ENCODE measurements at places on chromosomes 11 and 22.
A peak's percentile ranks its signal among the peaks of the same experiment; 100 is the strongest.

DNA sequence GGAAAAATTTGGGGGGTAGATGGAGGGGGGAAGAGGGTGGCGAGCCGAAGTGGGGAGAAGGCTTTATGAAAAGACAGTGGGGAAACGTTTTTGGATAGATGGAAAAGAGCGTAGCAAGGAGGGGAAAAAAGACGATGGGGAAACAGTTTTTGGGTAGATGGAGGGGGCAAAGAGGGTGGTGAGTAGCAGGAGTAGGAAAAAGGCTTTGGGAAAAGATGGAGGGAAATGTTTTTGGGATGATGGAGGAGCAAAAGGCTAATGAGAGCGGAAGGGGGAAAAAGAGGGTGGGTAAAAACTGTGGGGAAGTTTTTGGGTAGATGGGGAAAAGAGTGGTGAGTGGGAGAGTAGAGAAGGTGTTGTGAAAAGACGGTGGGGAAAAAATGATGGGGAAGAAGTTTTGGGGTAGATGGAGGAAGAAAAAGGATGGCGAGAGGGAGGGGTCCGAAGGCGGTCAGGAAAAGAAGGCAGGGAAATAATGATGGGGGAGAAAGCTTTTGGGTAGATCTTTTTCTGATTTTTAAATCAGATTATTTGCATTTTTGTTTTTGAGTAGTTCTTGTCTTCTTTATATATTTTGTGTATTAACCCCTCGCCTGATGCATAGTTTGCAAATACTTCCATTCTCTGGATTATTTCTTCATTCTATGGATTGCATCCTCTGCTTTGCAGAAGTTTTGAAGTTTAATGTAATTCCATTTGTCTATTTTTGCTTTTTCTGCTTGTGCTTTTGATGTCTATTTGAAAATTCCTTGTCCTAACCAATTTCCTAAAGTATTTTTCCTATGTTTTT is 115.3 kb upstream of the SERPIND1 start:
- no peak for DNase-seq

- DNase-seq, result no peak
Measured at GRCh38 chr11:128627666-128628324, 40.4 kb upstream of the ETS1 start.

- no peak for DNase-seq
Measured at GRCh38 chr11:86594746-86595145, 77.7 kb downstream of the ME3 start.

- no peak for DNase-seq
Measured at GRCh38 chr22:36399472-36399778, 11.7 kb upstream of the MYH9 start.

GRCh38 chr22:23514322-23515038 is 65.6 kb downstream of the IGLL1 start:
- DNase-seq, result no peak

DNA sequence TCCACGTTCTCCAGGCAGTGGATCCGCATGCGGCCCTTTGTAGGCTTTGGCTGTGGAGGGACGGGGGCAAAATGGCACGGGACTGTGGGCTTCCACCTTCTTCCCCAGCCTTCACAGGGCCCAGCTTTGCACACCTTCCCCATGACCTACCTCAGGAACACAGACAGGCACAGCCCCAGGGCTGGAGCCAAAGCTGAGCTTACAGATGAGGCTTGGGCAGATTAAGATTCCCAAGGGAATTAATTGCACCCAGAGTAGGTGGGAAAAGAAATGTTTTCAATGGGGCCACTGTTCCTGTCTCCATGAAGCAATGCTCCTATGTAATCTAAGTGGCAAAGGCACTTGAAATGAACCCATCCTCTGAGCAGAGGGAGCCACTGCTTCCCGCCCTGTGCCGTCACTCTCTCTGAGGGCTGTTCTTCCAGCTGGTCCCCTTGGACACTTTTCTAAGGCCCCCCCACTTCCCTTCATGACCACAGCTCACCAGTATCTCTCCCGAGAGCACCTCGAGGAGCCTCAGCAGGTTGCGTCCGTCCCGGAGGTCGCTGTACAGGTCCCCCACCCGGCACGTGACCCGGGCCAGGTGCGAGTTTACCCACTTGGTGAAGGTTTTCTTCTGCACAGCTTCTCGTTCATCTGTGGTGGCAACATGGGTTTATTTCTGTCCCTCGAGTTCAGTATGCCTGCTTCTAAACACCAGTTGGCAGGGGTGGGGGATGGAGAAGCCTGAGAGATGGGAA is 13.5 kb downstream of the SPTBN2 start:
- DNase-seq, result no peak

- no peak for DNase-seq
Measured at GRCh38 chr11:32706985-32707741, 87.3 kb downstream of the CCDC73 start.

DNA sequence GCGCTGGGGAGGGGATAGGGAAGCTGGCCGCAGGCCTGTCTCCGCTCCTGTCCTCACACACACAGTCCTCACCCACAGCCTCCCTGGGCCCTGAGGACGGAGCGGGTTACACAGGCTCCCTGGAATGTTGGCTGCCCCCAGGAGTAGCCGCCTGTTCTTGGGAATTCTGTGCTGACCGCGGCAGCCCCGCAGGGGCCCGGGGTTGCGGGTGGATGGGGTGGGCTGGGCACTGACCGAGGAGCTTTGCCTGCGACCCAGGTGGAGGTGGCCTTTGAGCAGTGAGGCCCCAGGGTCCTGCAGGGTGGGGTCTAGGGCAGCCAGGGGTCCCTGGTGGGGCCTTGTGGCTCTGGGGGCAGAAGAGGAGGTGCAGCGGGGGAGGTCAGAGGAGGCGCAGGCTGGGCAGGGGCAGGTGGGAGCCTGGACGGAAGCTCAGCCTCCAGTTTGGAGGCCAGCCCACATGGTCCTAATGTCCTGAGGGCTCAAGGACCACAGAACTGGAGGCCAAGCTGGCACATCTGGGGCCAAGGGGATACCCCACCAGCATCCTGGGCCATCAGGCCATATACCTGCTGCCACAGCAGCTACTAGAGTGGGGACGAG is 6.6 kb upstream of the MRGPRG start:
- no peak for DNase-seq

DNA sequence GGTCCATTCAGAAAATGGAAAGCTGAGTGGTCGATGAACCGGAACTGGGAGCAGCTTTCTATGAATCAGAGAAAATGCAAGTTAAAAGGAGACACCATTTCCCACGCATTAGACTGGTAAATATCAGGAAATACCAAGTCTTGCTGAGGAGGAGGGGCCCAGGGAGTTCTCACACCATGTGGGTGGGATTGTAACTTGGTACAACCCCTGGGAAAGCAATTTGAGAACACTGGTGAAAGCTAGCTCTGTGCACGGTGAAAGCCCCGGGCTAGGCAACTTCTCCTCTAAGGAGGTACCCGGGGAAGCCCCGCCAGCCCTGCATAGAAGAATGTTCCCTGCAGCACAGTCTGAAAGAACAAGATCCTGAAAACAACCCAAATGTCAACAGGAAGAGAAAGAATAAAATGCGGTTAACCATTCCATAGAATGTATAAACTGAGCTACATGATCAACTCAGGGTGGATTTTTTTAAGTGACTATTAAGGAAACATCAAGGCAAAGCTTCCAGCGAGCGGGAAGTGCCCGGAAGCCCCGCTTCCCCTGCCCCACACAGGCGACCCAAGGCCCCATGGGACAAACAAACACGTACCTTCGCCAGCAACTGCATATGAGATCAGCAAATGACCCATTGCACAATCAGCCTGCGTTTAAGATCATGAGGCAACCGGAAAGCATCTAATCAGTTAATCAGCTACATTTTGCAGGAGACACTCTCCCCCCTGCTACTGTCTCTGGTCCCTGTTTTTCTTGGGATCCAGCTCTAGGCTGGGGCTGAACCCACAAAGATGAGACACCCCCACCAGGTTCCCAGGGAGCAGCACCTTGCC is 11.3 kb downstream of the SHANK2 start:
- DNase-seq, result no peak

- DNase-seq, result no peak
Measured at GRCh38 chr11:74014880-74015279, 6.0 kb upstream of the UCP3 start.

DNA sequence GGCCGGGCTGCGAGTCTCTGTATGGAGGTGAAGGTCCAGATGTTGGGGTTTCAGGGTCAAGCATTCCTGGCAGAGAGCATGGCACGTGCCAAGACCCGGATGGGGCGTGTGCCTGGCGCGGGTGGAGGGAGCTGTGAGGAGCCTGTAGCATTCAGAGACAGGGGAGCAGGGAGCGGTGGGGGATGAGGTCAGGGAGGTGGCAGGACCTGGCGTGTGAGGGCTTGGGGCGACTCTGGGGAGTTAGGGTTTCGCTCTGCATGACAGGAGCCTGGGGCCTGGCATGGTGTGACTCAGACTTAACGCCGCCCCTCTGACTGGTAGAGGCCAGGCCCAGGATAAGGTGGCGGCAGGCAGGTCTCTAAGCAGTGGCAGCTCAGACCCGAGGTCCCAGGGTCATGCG is 103.0 kb downstream of the KCNQ1 start:
- no peak for DNase-seq

- no peak for DNase-seq
Measured at GRCh38 chr22:50470491-50470890, 4.3 kb downstream of the SBF1 start.

GRCh38 chr11:4393209-4393857 is at the start of gene TRIM21:
TSS of gene TRIM21 (minus strand) at chr11:4393702. CDS start at chr11:4390409, 3,293 bp downstream.
- DNase-seq, result peak; percentile 77

- DNase-seq, result peak; percentile 44
Measured at GRCh38 chr11:71418643-71419042, 29.6 kb downstream of the DHCR7 start.

DNA sequence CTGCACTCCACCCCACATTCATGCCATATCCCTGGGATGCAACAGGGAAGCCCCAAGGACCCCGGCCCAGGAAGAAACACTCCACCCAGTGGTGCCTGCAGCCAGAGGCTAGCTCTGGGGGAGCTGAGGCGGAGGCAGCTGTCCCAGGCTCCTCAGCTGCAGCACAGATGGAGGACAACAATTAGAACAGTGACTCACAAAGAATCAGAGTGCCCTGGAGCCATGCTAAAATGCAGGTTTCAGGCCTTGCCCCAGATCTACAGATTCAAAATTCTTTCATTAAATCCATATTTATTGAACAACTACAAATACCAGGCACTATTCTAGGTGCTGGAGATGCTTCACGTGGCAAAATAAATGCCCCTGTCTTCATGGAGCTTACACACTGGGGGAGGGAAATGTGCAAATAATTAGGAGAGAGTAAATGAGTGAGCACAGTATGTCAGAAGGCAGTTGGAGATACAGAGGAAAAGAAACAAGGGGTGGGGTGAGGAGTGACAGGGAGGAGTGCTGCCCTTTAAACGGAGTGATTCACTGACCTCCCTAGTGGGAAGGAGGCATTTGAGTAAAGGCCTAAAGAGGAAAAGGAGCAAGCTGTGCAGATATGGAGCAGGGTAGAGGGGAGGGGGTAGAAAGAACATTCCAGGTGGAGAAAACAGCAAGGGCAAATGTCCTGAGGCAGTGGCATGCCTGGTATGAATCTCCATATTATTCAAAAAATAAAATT is 73.3 kb upstream of the CSNK2A3 start:
- no peak for DNase-seq

All from NCI-H345 (cell line).